Mucosa of descending colon (tissue), 3 donors: ENCODE measurements at places on chromosomes 5 and 9. TPM values are rescaled to one million over a fixed set of nuclear protein-coding genes. Genes with fewer than 3 reads are reported as not detected.

DNA sequence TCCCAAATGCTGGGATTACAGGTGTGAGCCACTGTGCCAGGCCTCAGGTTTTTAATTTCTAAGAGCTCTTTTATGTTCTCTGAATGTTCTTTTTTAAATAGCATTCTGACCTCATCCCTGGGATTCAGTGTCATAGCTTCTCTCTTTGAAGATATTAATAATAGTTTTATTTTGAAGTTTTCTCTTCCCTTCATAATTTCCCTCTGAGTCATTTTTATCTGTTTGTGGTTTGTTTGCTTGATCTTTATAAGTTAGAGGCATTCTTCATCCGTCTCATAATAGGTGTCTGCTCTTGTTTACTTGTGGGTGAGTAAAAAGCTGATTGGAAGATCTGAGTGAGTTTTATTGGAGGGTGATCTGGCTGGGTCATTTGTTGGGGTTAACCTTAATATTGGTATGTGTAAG is 12.5 kb upstream of the MAMDC2 start:
- DNase-seq: no peak

- DNase-seq: no peak
Measured at GRCh38 chr5:174420651-174421407, 303.6 kb upstream of the MSX2 start.

GRCh38 chr5:11531811-11532555 is 372.3 kb downstream of the CTNND2 start:
- DNase-seq: no peak

GRCh38 chr5:103035701-103036100 is 84.2 kb downstream of the GIN1 start:
- no peak for DNase-seq

DNA sequence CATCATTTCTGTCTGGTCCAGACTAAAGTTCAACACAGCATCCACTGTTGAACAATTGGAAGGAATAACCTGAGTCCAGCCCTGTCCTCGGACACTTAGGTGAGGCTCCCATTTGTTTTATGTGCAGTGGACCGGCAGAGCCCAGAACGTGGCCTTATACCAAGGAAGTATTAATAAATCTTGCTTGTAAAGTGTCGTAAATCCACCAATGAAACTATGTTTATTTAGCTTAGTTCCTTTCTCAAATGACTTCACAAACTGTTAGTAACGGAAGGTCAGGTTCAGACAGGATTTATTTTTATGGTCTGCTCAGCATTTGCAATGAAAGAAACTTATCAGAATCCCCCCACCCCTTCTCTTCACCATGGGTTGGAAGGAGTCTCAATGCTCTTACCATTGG is 149.5 kb downstream of the PCSK1 start:
- no peak for DNase-seq

DNA sequence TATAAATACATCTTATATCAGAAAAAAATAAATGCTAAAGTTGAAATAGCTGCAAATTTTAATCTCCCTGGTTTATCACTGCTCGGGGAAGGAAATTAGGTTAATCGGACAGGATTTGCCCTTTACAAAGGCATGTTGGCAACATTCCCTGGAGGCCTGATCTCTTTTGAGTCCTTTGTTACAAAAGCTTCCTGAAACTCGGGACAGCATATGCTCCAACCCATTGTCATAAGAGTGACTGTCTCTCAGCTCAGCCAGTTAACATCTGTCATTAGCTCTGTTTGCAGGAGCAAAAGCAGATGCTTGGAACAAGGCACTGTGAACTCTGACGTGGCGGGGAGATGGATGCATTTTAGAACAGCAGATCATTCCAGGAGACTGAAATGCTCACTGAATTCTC is 80.6 kb downstream of the MYO10 start:
- DNase-seq: no peak

- DNase-seq: no peak
Measured at GRCh38 chr9:79812099-79812498, 240.3 kb downstream of the TLE4 start.

DNA sequence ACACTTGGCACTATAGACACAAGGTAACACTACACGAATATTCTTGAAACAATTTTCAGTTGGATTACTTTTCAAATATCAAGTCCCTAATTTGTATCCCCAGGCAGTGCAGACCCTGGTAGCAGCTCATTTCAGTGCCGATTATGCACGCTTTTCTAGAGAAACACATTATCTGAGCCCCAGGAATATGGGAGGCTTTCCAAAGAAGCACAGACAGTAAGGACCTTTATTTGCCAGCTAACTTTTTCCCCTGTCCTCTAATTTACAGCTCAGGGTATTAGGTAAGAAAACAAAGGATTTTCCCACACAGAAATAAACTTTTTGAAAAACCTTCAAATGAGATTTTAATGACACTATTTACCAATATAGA is 852.3 kb upstream of the DMAC1 start:
- no peak for DNase-seq

DNA sequence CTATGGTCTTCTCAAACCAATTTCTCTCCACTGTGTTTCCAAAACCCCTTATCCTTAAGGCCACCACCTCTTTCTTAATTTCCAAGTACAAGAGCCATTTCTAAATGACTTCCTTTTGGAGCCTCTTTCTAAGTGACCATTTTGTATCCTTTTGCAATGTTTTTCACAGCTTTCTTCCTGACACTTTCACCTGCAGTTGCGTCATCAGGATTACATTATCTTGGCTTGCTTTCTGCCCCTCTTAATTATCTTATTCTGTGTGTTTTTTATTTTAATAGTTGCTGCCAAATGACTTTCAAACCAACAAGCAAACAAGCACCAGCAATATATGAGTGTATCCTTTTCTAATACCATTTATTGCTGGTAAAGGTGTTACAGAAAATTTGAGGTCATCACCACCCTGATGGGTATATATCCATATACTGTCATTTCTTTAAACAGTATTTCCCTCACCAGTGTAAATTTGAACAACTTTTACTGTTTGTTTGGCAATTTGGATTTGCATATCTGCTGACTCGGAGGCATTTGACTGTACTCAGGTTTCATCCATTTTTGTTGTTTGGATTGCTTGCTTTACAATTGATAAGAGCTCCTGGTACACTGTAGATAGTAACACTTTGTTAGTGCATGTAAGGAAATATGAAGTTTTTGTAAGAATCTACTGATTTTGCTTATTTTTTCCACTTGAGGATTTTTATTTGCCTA is 5.4 kb upstream of the ANXA1 start:
- DNase-seq: no peak

DNA sequence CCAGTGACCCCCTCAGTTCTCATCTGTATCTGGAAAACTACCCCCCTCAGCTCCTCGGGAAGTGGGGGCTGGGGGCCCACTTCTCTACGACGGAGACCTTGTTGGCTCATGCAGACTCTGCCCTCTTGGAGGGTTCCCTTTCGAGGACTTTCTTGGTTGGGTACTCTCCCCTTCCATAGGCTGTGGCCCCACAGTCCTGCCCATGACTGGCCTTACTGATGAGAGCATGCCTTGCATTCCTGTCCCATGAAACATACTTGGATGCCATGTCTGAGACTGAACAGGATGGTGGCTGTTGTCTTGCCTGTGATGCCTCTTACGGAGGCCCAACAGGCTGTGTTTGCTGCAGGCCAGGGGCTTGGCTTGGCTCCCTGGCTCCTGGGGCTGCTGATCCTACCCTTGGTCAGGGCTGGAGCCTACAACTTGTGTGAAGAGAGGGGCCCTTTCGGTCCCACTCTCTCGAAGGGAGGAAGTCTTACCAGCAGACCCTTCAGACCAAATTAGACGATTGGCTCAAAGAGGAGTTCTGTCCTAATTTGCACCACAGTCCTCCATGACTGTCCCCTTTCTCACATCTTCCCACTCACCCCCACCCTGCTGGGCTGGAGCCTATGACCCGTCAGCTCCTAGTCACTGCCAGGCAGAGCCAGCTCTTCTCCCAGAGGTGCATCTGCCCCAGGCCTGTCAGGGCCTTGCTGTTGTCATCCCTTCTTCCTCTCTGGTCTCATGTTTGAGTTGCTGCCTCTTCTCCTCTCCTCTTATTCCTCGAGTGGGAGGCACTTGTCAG is 109.9 kb downstream of the CACNA1B start:
- DNase-seq: no peak

GRCh38 chr5:150143350-150144245 is 12.0 kb downstream of the PDGFRB start:
- peak; percentile 78 for DNase-seq

DNA sequence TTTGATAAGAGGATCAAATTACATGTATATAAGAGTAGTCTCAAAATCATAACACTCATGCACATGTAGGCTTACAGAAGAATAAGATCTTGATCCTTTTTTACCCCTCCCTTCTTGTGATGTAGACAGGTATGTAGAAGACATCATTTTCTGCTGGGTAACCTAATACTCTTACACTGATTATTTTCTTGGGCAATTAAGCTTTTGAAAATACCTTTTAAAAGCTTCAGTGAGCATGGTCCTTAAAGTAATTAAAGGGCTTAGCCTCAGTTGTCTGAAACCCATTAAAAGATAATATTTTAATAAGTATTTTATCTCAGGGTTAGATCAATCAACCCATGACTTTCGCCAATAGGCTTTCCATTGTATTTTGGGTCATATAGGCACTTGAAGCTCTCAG is 50.6 kb downstream of the ALDH1A1 start:
- no peak for DNase-seq

- DNase-seq: no peak
Measured at GRCh38 chr5:163460562-163461171, at the start of gene HMMR. TSS of gene HMMR (plus strand) at chr5:163460632. CDS start at chr5:163460693, 61 bp downstream.

- DNase-seq: no peak
Measured at GRCh38 chr5:121833617-121834016, 18.1 kb upstream of the FTMT start.

GRCh38 chr5:69271376-69271775 is 36.7 kb downstream of the CDK7 start:
- peak; percentile 21 for DNase-seq

DNA sequence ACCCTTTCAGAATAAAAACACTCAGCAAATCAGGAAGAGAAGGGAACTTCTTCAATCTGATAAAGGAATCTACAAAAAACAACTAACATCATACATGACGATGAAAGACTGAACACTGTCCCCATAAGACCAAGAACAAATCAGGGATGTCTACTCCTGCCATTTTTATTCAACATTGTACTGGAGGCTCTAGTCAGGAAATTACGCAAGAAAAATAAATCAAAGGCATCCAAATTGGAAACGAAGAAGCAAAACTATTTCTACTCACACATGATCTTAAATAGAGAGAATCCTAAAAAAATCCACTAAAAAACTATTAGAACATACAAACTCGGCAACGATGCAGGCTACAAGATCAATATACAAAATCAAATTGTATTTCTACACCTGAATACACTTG is 42.3 kb downstream of the IPPK start:
- no peak for DNase-seq

GRCh38 chr9:130837643-130838042 is 2.6 kb downstream of the ABL1 start:
- DNase-seq: no peak

- DNase-seq: no peak
Measured at GRCh38 chr5:39466846-39467245, 42.1 kb upstream of the DAB2 start.

DNA sequence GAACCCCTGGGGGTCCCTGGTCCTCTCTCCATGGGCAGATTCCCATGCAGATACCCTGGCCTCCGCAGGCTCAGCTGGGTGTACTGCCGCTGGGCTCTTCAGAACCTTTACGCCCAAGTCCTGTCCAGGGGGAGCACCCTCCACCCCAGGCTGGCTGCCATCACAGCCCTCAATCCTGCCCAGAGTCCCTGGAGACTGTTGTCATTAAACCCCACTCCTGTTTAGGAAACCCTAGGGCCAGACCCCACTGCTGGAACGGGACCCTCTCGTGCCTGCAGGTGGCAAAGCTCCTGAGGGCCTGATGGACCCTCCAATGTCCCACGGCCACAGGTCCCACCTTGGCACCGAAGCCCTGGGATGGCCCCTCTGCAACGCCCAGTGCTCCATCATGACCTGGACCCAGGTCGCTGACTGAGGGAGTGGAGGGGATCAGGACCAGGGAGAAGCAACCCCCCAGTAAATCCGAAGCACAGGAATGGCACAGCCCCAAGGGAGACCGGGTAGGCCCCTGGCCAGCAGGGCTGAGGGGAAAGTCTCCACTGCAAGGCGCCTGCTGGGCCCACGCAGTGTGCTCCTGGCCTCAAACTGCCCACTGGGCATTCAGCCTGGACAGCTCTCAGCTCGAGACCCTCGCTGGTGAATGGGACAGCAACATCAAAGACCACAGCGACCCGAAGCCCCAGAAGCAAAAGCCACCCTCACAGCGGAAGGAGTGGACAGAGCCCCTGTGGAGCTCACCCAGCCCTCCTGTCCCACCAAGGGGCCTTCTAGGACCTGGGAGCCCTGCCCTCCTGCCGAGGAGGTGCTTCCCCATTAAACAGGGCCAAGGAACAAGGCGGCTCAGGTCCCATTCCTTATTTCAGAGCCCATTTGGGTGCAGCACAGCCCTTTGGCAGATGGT is 8.3 kb downstream of the ZDHHC11B start:
- no peak for DNase-seq

DNA sequence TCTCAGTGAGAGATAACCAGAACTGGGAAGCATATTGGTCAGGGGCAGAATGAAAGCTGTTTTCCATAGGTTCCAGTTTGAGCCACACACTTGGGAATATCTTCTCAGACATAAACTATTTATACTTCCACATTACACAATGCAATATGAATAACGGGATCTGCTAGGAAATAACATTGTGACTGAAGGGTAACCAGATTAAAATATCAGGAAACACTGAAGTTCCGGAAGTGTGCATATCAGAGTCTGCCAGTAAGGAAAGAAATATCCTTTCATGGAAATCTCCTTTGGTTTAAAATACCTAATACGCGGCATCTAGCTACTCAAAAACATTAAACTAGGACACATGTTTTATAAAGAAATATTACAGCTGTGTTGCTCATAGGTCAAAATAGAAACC is 56.3 kb downstream of the ST8SIA4 start:
- DNase-seq: no peak

- DNase-seq: no peak
Measured at GRCh38 chr5:16392718-16393117, 72.9 kb downstream of the ZNF622 start.

GRCh38 chr9:18441261-18441660 is 32.7 kb upstream of the ADAMTSL1 start:
- DNase-seq: no peak

- DNase-seq: no peak
Measured at GRCh38 chr9:96088510-96088909, 213.0 kb downstream of the ERCC6L2 start.

DNA sequence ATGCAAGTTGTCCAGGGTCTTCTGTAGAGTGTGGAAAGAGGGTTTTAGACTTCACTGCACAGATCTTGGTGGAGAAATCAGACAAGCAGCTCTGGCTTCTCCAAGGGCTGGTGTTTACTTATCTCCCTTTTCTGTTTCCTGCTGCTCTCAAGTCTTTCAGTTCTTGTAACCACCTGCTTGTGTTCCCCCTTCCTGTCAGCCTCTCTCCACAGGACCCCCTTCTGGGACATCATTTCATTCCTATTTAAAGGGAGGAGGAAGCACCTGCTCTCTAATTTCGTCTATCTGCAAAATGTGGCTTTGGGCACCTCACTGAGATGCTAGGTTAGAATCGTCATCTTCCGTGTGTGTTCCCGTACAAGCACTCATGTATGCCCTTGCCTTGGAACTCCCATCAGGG is 636.2 kb downstream of the MTRR start:
- DNase-seq: no peak

The DEPDC1B gene
- total RNA-seq: 9.8 TPM

The PCDHB14 gene
- total RNA-seq: 6.1 TPM

The PCDHGA5 gene
- total RNA-seq: 1.2 TPM

The ARID3C gene
- not detected for total RNA-seq

The OTP gene
- total RNA-seq: not detected

The SPATA31E1 gene
- total RNA-seq: 0.06 TPM

The PCDHB11 gene
- total RNA-seq: 5.8 TPM
